ENCODE measurements at places on chromosomes 5 and 9.

- DNase-seq = no peak
Measured at GRCh38 chr9:14747111-14747510, 24.6 kb upstream of the CER1 start.

GRCh38 chr5:21164425-21164824, 1176.4 kb upstream of the CDH18 start:
- no peak for DNase-seq

DNA sequence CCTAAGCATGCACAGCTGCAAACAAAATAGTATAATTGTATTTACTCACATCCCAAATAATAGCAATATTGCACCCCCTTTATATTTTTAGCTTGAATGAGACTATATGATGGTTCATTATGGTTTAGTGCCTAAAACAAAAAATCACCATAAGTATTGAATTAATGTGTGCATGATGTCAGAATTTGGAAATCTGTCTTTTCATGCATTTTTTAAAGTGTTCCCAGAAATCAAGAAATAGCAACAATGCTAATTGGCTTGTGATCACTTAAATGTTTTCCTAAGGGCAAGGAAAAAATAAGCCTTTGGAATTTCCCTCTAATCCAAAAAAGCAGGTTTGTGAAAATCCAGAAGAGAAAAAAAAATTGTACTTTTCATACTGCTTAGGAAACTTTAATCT, 50.9 kb upstream of the ITGA2 start:
- no peak for DNase-seq

GRCh38 chr9:131685753-131686706, 53.8 kb downstream of the RAPGEF1 start:
- DNase-seq = no peak

- no peak for DNase-seq
Measured at GRCh38 chr5:43006424-43007202, 33.5 kb downstream of the ANXA2R start.

GRCh38 chr5:113375480-113376060, 59.2 kb downstream of the TSSK1B start:
- no peak for DNase-seq

- DNase-seq = no peak
Measured at GRCh38 chr5:3131161-3131560, 379.7 kb upstream of the IRX2 start.

- no peak for DNase-seq
Measured at GRCh38 chr9:116318468-116319374, 165.1 kb downstream of the PAPPA start.

DNA sequence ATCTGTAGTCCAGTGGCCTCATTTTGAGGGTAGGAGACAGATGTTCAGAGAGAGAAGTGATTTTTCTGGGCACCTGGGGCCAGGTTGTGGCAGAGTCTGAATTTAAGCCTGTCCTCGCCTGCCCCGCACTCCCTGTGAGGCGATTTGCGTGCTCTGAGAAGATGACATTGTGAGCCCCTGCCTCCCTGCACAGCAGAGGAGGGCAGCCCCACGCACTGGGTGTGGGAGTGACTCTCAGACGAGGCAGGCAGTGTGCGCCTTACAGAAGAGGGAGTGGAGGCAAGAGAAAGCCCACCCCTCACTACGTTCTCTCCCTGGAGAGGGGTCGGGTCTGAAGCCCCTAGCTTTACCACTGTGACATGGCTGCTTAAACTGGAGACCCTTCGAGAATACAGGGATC, 35.7 kb downstream of the IRX4 start:
- no peak for DNase-seq

GRCh38 chr9:2781336-2781735, 62.6 kb downstream of the PUM3 start:
- DNase-seq = no peak

DNA sequence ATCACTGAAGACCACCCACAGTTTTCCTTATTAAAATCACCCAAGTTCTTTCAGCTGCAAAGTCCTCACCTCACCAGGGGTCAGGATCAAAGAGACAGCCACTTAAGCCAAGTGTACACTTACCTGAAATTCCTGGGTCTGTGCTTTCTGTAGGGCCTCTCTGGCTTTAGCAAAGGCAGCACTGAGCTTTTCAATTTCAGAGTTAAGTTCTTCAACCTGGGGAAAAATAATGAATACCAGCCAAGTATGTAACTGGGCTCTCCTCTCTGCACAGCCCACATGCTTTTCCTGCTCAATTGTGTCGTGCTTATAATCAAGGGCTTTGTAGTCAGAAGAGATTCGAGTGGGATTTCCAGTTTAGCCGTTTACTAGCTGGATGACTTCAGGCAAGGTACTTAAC, 55.1 kb downstream of the CDK5RAP2 start:
- DNase-seq = no peak

GRCh38 chr5:135211083-135211790, 177.2 kb upstream of the PITX1 start:
- no peak for DNase-seq

- DNase-seq = no peak
Measured at GRCh38 chr9:137626464-137626863, 7.7 kb downstream of the EHMT1 start.
